CD4-positive, alpha-beta T cell treated with Interleukin-1 beta for 1 hour (primary cell): ENCODE measurements at places on chromosomes 4 and X.
A peak's percentile ranks its signal among the peaks of the same experiment; 100 is the strongest.

DNA sequence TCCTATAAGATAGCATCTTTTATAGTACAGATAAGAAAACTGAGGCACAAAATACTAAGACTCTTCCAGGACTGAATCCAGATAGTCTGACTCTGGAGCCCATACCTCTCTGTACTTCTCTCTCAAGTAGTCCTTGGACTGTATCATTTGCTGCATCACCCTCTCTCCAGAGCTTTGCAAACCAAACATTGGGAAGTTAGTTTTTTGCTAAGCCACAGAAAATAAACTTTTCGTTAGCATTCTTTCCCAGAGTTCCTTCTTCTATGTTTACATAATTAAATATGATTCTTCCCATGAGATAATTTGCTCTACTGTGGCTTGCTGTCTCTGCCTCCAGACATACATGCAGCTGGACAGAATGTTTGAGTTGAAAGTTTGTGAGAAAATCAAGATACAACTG, 22.0 kb downstream of the PPEF2 start:
- no peak for DNase-seq

DNA sequence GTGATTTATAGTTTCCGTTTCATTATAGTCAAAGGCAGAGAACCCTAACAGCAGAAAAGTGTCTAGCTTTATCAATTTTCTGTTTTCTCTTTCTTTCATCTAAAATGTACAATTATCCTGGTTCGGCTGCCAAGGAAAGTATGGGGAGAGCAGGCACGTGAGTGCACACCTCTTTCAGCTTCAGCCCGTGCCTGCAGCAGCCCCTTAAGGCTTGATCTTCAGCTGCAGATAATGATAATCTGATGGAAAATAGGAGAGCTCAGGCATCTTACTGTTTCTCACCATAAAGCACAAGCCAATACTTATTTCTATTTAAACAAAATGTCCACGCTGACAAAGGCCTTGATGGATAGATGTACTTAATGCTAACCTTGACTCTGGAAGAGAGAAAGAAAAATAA, 334.4 kb downstream of the UNC5C start:
- no peak for DNase-seq

DNA sequence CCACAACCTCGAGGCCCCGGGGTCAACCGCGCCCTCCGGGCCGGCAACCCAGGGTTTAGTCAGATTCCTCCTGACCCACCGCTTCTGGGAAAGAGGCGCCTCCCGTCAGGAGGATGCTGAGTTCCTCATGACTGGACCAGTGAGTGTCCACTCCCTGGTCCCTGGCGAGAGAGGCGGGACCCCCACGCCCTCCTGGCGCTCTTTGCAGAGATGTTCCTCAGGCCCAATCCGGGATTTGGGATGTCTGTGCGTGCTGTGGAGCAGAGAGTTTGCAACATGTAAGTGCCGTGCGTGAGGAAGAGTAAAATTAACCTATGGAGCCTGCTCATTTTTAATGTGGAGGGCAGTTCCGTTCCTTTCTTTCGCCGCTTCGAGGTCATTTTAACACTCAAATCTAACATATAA, 824 bp upstream of the UGDH start:
- DNase-seq = no peak

- no peak for DNase-seq
Observed at GRCh38 chrX:28582511-28582910, 4.7 kb upstream of the IL1RAPL1 start.

DNA sequence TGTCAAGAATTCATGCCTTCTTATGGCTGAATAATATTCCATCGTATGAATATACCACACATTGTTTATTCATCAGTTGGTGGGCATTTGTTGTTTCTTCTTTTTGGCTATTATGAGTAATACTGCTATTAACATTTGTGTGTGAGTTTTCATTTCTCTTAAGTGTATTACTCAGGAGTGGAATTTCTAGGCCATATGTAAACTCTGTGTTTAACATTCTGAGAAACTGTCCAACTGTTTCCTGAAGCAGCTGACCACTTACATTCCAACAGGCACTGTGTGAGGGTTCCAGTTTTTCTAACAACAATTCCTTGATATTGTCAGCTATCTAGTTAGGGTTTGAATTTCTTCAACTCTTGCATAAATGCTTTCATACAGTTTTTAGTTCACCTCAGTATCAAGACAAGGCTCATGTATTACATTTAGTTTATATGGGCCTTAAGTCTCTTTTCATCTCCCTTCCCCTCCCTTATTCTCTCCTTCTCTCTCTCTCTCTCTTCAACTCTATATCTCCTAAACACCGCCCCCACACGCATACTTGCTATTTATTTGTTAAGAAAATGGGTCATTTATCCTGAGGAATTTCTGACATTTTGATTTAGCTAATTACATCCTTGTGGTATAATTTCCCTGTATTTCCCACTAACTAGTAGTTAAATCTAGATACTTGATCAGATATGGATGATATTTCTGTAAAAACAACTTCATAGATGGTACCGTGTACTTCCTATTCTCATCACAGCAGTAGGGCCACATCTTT, 77.4 kb downstream of the WDR19 start:
- no peak for DNase-seq

DNA sequence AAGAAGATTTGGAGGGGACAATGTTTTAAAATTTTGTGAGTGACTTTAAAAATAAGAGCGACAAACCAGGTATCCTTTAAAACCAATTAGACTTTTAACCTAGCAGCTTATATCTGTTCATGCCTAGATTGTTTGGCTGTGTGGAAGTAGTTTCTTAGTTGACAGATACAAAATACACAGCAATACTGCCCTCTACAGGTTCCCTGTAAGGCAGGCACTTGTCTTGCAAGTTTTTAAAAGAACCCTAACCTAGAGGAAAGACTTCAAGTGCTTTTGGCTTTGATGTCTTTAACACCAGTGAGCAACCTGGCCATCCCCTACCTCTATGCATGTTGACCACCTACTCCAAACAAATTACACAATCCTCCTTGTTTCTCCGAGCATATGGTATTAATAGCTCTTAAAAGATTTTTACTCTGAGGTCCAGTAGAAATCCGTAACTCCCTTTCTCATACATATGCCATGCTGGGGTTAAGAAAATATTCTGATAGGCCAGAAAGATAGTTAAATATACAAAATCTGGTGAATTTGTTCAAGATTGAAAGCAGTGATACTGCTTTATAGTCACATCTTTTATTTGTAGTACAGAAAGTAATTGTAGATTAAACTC, 273.0 kb downstream of the ARHGAP24 start:
- DNase-seq = peak; percentile 26

DNA sequence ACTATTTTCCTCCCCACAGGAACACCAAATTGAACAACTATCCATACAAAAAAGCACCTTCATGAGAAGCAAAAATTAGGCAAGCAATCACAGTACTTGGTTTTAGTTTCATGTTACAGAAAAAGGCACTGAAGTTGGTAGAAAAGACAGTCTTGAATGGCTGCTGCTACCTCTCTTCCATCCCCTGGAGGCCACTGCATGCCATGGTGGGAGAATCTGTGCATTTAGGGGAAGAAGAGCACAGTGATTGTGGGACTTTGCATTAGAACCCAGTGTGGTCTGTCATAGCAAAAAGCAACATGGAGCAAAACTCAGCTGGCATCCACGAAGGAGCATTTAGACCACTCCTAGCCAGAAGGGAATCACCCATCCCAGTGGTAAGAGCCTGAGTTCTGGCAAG, 941.9 kb downstream of the PCDH18 start:
- no peak for DNase-seq

- DNase-seq = no peak
Observed at GRCh38 chrX:48864210-48864609, 28.8 kb upstream of the PCSK1N start.

DNA sequence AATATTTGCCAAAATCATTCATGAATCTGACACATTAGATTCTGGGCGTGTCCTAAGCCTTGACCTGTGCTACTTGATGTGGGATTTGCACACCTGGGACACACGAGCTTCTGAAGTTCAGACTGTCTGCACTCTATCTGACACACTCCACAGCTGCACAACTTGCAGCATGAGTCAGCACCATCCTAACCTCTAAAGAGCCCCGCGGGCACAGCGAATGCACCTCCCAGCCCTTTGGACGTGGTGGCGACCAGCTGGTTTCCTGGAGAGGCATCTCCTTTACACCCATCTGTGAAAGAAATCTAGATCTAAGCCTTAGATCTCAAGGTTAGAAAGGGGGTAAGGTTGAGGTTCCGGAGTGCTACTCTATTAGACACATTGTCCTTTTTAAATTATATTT, 69.2 kb downstream of the SORBS2 start:
- no peak for DNase-seq

DNA sequence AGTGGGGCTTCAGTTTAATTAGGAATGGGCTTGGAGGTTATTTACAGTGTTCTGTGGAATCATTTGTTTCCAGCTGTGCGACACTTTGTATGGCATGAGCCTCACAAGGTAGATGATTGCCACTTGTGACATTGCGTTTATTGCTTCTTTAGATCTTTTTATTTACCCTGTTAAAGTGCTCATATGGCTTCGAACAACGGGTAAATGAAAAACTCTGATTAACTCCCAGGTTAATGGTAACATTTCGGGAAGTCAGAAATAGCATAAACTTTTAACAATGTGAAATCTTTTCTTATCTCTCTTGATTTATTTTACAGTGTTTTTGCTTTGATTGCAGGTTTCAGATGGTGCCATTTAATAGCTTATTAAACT, 494.3 kb downstream of the IDS start:
- no peak for DNase-seq

DNA sequence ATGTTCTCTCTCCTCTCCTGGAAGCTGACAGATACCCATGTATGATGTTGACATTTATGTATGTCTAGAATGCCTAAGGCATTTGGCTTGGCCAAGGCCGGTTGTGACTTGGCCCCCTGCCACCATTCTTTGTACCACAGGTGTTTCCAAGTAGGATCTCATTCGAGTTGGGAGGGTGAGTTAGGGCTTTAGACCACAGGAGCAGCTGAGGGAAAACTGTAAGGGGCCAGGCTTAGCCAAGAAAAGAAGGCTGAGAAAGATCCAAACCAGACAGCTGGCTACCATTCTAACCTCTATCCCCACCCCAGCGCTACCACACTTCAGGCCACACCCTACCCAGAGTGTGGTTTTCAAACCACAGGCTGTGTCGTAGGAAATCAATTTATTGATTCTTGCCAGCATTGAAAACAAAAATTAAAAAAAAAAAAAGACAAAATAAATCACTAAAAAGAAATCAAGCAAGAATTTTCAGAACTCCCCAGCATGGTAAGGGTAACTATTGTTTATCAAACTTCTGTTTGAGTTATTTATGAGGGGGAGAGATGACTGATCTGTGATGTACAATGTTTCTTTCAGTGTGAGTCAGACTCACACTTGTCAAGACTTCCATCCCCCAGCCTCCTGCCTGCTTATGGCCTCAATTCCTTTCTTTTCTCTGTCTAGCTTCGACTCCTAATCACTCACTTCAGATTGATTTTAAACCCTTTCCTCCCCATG, 9.9 kb downstream of the TMSB4X start:
- peak; percentile 59 for DNase-seq

DNA sequence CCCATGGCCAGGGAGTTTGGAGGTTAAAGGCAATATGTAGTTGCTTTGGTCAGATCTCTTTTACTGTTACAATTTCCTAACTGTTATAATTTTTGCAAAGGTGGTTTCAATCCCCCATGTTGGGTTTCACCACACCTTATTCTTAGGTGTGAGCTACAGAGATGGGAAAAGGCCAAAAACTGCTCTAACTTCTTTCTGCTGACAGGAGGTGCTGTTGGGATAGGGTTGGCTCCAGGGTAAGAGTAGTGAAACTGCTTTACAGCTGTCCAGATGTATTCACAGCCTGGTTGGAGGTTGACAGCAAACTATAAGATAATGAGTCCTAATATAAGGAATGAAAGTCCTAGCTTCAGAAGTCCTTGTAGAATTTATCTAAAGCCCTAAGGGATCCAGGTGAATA, 181.3 kb upstream of the TEX13D start:
- DNase-seq = no peak

DNA sequence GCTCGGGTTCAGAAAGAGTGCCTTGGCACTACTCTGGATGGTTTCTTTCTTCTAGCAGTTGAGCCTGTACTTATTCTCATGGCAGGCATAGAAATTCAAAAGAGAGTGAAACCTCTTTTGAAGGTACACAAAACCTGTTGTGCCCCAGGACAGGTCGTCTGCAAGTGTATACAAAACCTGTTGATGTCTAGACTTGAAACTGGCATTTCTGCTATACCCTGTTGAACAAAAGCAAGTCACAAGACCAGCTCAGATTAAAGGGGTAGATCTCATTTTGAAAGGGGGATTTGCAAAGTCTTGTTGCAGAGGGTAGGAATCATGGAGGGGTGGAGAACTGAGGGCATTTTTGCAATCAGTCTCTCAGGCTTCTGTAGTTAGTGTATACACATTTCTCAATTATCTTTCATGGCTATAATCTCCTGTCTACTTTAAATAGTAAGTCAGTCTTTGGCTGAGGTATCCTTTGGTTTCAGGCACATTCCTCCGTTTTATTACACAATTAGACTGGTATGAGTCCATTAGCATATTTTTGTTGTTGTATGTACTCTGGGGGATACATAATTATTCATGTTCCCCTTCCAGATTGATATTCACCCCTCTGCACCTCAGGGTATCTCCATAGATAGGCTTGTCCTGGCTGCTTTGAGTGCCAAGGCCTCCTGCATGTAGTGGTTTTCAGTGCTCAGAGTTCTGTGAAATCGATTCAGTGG, 251.4 kb downstream of the DTHD1 start:
- no peak for DNase-seq

- DNase-seq = peak; percentile 15
Observed at GRCh38 chr4:6443035-6444023, 29.1 kb downstream of the PPP2R2C start.

- DNase-seq = no peak
Observed at GRCh38 chr4:46954643-46955042, 38.7 kb downstream of the GABRA4 start.
